HCT116 (cell line): ENCODE measurements at places on chromosomes 3 and 15.

DNA sequence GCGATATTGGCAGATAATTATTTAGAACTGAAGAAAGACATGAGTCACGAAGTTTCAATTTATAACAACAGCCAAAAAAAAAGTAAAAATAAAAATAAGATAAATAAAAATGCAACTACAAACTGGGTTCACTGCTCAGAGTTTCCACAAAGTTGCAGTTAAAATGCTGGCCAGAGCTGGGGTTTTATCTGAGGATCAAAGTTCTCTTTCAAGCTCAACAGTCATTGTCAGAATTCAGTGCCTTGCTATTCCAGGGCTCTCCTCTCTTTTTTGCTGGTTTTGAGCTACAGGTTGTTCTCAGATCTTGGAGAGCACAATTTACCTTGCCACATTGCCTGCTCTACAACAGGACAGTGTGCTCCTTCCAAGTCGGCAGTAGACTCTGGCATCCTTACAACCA, 60.1 kb downstream of the PYDC2 start:
- no peak for DNase-seq

DNA sequence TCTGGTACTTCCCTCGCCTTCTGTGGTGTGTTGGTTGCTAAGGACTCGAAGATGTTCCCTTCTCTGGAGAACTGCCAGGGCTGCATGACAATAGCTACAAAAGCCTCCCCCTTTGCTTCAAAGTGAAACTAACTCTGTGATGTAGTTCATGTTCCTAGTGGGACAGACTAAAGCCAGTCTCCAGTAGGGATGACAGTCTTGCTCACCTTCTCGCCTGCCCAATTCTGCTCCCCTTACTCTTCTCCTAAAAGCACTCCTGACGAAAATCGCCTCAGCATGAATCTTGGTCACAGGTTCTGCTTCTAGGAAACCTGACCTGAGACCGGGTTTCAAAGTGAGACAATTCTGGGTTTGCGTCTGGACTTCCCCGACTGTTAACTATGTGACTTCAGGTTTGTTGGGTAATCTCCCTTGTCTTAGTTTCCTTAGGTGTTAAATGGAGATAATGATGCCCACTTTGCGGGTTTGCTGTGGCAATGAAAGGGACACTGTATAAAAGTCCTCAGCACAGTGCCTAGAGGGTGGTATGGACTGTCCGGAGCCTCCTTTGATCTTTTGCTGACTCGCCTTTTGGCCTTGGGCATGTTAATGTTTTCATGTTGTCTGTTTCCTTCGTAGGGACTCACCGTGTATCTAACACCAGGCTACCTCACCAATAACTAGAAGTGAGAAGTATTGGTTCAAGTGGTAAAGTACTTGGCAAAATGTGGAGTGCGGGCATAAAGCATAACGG, 24.9 kb upstream of the THRB start:
- no peak for DNase-seq

DNA sequence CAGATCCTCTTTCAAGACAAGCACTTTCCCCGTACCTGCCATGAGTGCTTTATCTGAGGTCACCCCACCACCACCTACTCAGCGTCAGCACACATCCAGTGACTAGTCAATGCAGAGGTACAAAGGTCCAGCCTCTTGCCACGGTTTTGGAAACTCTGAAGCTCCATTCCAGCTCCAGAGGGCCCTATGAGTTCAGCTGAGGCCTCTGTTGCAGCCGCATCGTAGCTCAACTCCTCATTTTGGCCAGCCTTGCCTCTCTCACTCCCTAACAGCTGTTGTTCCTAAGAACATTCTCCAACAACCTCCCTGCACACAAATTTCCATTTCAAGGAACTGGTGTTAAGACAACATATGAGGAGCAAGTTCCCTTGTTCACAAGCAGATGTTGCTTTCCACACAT, 405.1 kb upstream of the PROK2 start:
- DNase-seq: no peak

- no peak for DNase-seq
Observed at GRCh38 chr3:100105501-100105900, 8.8 kb downstream of the FILIP1L start.

- DNase-seq: no peak
Observed at GRCh38 chr3:52372822-52373504, 56.8 kb downstream of the DNAH1 start.

DNA sequence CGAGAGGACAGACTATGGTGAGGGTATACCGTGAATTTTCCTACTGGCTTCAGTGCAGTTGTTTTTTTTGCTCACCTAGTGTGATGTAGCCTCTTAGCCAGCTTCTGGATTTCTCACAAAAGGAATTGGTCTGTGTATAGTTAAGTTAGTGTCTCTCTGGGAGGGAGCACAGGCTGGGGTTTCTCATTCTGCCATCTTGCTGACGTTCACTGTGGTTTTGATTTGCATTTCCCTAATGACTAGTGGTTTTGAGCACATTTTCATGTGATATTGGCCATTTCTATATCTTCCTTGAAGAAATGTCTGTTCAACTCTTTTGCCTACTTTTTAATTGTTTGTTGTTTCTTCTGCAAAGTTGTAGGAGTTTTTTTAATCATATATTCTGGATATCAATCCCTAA, 2.2 kb upstream of the CD86 start:
- no peak for DNase-seq

GRCh38 chr3:173552526-173552925, 155.0 kb downstream of the NLGN1 start:
- no peak for DNase-seq

DNA sequence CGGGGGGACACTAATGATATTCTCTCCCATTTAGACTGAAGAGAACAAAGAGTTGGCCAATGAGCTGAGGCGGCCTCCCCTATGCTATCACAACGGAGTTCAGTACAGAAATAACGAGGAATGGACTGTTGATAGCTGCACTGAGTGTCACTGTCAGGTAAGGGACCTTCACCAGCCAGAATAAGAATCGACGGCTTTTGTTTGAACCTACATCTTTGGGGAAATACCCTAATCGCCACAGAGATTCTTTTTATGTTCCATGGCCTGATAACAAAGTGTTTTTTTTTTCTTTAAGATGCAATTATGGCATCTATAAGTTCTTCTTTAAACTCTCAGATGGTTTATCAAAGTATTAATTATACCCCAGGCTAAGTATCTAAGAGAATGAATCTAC, 3.4 kb downstream of the THBS1 start:
- no peak for DNase-seq

GRCh38 chr3:46898321-46899150, 21.0 kb downstream of the PTH1R start:
- no peak for DNase-seq

GRCh38 chr3:120177151-120177550, 82.9 kb upstream of the GSK3B start:
- DNase-seq: no peak

DNA sequence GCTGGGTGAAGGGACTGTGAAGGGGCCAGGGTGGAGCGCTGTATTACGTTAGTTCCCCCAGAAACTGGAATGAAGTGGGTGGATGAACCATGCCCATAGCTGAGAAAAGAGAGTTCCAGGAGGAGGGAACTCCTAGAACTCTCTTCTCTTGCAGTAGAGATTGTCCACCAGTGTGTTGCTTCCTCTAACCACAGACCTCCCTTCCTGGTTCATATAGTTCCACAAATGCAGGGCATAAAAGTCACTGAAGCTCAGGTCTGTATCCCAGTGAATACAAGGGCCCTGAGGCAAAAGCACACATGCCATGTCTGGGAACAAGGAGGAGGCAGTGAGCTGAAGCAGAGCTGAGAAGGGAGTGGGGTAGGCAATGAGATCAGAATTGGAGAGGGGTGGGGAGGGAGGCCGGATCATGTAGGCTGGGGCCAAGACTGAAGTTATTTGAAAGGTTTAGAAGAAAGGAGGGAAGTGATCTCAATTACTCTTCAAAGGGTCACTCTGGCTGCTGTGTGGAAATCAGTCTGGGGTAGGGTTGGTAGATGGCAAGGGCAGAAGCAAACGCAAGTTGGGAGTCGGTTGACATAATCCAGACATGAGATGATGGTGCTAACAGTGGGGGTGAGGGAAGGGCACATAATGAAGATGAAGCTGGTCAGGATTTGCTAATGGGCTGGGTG, 6.5 kb downstream of the A4GNT start:
- no peak for DNase-seq

GRCh38 chr3:13857702-13858380, 22.0 kb downstream of the WNT7A start:
- no peak for DNase-seq

- no peak for DNase-seq
Observed at GRCh38 chr15:100169615-100170290, 172.0 kb downstream of the ADAMTS17 start.

GRCh38 chr15:52284164-52284563, 11.4 kb downstream of the MYO5C start:
- DNase-seq: no peak

DNA sequence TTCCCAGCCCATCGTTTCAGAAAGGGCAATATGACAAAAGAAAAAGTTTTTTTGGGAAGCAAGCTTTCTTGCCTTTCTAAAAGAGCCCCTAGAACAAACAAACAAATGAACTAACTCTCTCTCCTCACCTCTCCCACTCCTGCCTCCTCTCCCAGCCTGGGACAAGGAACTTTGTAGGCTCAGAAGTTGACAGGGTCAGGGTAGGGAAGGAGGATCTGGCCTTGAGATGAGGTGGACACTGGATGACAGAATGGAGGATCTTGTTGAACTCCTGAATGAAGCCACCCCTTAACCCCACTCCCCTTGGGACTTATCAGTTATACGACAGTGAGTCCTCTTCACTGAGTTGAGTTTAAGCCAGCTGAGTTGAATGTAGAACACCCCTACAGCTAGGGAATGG, 1.6 kb upstream of the ITGA11 start:
- no peak for DNase-seq

DNA sequence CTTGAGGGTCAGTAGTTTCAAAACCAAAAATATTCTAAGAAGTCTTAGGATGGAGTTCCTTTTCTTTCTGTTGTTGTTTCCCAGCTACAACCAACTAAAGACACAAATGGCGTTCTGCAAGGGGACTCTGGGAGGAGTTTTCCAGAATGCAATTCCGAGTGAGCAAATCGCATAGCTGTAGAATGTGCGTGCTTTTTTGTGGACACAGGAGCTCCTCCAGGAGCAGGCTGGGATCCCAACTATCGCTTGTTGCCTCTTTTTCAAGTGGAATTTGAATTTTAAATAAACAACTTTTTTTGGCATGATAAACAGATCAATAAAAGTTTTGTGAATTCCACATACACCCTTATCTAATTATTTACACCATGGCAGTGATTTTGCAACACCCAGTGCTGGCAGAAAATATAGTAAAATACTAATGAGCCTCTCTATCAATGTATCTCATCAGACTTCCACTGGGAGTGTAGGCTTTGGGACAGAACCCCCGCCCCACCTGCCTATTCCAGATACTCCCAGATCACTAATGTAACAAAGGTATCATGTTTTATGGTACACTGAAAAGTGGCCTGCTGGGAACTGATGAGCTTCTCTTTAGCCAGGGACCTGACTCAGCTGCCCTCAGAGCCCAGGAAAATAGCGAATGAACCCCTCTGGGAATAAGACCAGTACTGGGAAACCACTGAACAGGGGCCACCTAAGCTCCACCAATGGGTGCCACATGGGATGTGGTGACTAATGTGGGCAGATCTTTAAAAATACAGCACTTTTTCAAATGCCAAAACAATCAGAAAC, 66.4 kb downstream of the LMCD1 start:
- DNase-seq: no peak

DNA sequence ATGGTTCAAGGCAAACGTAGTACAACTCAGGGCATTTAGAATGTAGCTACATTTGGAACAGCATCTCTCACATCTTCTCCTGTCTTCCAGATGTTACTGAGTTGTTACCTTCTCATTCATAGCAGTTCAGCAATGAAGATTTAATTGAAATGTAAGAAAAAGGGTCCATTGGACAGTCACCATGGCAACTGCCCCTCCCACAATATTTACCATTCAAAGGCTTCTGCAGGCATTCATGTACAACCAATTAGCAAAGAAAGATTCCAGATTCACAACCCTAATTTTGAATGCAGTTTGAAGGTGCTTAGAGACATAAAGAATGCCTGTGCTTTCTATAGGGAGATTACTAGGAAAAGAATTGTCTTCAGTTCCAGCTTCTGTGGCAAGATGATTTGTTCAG, 22.2 kb downstream of the SCN11A start:
- DNase-seq: no peak

- DNase-seq: no peak
Observed at GRCh38 chr3:170768334-170768801, 101.6 kb downstream of the RPL22L1 start.

GRCh38 chr3:159928666-159929065, 60.0 kb upstream of the IL12A start:
- no peak for DNase-seq

DNA sequence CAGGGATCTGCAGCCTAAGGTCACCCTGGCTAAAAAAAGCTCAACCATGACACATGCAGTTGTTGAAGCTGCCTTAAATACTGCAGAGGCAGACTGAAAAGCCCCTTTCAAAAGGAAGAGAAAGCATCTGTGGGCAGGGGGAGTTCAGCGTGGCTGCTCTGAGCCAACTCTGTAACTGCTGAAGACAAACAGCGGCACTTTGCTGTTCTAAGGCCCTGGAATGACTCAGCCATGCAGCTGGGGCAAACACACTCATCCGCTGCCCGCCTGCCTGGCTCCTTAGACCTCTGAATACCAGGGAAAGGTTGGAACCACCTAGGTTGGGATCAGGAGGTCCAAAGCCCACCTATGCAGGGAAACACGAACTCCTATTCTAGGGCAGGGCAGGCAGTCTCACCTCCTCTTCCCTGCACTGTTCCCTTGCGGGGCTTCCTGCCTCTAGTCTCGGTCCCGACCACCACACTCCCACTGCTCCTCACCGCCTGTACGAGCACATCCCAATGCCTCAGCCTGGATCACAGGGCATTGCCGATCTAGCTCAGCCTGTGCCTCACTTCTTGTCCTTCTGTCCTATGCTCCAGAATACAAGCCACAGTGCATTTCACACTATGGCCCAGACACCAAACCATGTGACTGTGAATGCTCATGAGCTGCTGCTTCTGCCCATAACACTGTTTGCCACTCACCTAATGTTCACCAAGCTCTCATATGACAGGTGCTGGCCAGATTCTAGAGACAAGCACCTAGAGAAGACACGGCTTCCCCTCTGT, 6.6 kb upstream of the MUSTN1 start:
- no peak for DNase-seq

DNA sequence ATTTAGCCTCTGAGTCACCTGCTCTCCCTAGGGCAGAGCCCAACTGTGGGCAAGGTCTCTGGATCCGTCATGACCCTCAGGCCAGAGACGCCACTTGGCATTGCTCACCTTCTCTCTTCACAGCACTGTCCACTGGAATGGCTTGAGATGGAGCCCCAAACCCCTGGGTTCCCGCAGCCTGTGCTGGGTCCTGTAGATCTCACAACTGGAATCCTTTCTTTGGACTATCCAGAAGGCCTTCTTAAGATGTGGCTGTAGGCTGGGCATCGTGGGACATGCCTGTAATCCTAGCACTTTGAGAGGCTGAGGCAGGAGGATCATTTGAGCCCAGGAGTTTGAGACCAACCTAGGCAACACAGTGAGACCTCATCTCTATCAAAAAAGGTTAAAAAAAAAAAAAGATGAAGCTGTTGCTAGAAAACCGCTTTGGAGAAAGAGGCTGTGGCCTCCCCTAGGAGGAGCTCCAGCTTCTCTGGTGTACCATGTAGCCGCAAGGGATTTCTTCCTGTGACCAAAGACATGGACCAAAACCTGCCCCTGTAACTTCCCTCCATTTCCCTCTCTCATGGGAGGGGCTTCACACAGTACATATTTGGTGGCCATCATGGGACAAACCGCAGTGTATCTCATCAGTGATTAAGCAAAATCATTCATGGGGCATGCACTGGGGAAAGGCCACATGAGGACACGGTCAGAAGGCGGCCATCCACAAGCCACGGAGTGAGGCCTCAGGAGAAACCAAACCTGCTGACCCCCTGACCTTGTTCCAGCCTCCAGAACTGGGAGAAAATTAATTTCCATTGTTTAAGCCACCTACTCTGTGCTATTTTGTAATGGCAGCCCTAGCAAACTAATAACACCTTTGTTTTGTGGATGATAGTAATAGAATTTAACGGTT, 23.3 kb upstream of the BUB1B start:
- DNase-seq: no peak
